PC-3 (cell line): ENCODE measurements at places on chromosomes 2 and 18.

GRCh38 chr2:145283131-145283530 is 763.2 kb upstream of the ZEB2 start:
- no peak for DNase-seq

DNA sequence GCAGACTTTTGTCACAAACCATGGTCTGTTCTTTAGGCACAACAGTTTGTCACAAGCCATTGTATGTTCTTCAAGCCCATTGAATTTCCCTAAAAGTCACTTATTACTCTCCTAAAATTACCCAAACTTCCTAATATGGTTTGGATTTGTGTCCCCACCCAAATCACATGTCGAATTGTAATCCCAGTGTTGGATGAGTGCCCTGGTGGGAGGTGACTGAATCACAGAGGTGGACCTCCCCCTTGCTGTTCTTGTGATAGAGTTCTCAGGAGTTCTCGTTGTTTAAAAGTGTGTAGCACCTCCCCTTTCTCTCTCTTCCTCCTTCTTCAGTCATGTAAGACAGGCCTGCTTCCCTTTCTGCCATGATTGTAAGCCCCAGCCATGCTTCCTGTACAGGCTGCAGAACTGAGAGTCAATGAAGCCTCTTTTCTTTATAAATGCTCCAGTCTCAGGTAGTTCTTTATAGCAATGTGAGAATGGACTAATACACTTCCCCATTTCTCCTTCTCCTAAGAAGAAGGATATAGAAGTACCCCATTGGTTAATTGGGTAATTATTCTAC is 11.2 kb upstream of the GYPC start:
- DNase-seq, result no peak

DNA sequence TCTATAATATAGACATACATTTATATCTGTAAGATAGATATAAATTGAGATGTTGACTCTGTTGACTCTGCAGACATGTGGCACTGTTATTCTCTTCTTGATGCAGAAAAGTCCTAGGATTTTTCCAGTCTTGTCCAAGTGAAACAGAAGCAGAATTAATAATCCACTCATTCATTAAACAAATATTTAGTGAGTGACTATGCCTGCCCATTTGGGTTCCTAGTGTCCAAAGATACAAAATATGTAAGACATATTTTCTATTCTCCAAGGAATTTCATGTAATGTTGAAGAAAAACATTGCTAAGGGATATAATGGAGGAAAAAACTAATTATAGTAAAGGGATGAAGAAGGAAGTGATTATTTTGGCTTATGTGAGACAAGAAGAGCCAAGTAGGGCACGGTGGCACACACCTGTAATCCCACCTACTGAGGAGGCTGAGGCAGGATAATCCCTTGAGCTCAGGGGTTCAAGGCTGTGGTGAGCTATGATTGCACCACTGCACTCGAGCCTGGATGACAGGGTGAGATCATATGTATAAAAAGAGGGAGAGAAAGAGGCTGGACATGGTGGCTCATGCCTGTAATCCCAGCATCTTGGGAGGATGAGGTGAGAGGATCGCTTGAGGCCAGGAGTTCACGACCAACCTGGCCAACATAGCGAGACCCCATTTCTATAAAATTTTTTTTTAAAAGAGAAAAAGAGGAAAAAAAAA is 19.9 kb upstream of the PLEKHH2 start:
- DNase-seq, result peak; percentile 47

DNA sequence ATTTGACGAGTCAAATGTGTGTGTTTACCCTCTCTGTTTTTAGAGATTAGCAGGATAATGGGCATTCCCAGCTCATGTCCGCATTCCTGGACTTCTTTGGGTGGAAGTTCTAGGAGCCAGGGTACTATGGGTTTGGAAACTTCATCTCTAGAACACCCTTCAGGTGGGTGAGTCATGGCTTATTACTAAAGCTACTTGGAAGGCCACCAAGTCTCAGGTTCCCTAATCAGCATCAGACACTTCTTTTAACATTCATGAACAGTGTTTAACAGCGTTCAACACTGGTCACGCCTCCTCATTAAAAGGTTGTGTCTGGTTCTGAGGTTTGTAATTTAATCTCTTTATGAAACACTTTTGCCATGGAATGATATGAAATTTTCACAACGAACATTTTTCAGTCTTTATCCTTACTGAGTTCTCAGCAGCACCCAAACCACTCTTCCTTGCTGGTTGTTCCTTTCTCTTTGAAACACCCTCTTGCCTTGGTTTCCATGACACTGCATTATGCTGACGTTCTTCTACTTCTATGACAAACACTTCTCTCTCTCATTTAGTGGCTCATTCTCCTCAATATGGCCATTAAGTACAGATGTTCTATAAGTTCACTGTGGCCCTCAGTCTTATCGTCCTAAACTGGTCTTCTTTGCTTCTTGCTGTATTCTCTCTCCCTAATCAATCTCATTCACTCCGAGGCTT is 49.3 kb downstream of the MMADHC start:
- DNase-seq, result peak; percentile 64

GRCh38 chr2:172193331-172194089 is 90.8 kb upstream of the DLX2 start:
- DNase-seq, result no peak

GRCh38 chr2:121203591-121204249 is 81.3 kb downstream of the TFCP2L1 start:
- no peak for DNase-seq

GRCh38 chr2:232731470-232731869 is 34.3 kb downstream of the GIGYF2 start:
- no peak for DNase-seq

DNA sequence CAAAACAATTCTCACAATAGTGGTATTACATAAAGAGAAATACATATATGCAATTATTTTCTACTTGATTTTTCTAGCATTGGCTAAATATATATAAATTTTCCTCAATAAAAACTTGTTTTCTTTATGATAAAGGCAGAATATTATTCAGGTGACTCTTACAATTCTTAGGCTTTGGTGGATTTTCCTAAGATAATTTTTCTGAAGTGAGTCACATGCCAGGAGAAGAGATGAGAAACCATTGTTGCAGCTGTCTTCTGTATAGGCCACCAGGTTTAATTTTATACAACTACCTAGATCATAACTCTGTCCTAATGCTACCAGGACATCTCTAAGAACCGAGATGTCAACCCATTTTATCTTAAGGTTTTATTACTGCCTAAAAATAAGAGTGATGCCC is 552.4 kb upstream of the CDH2 start:
- DNase-seq, result peak; percentile 56

DNA sequence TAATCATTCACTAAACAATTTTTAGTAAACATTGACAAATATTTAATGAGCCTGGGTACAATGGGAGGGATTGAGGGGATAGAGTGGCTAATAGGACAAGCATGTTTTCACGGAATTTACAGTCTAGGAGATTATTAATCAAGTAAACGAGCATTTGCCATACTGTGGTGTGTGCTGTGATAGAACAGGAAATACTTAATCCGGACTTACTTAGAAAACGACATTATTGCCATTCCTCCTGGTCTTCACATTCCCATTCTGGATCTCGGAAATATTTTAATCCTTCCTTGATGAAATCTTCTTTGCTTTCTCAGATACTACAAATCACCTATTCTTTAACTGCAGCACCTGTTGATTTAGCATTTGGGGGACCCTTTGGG is 905 bp downstream of the TTLL4 start:
- no peak for DNase-seq

GRCh38 chr2:105287692-105288091 is 41.8 kb downstream of the TGFBRAP1 start:
- DNase-seq, result peak; percentile 47

- no peak for DNase-seq
Measured at GRCh38 chr18:12928206-12928605, 19.6 kb upstream of the SEH1L start.

DNA sequence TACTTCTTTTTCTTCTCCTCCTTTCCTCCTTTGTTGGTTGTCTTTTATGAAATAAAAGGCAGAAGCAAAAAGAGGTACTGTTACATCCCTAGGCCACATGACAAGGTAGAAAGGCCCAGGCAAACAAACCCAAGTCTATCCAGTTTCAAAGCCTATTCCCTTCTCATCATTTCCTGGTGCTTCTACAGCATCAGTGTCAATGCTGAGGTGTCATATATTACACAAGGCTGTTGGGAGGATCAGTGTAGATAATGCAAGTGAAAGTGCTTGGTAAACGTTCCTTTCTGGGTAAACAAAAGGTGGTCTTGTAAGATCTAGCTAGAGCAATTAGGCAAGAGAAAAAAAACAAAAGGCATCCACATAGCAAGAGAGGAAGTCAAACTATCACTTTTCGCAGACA is 64.9 kb downstream of the EVA1A start:
- no peak for DNase-seq

- no peak for DNase-seq
Measured at GRCh38 chr2:113826346-113827285, 63.3 kb upstream of the ACTR3 start.

DNA sequence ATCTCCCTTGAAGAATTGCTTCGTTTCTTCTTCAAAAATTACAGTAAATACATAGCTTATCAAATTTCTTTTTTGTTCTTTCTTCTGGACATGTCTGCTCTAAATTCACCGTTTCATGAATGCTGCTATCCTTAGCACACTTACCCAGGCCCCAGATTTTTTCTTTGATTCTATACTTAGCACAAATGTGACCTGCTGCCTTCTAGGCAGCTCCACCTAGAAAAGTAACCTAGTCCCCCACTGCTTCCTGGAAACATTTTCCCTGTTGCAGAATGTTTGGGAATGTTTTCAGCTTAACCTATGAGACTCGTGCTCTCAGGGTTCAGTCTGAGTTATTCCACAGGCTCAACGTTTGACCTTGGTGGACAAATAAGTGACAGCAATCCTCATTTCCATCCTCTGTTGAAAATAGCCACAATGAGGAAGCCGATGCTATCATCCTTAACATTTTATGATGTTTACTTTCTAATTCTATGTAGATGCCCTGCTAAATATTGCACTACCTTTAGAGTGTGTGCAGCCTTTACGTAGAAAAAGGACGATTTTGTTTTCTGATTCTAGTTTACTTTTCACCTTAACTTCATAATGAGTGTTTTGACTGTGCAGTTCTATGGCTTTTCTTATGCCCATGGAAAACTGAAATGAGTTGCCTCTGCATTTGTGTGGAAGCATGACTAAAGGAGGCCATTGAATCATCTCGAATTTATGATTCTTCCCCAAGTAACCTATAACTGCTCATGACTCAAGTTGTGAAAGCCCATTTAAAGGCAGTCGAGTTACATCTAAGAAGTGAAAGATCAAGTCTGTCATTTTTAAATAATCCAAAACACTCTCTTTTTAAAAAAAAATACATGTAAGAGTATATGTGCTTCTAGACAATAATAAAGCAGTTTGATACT is 47.7 kb downstream of the TMEM182 start:
- peak; percentile 41 for DNase-seq

GRCh38 chr2:10439185-10439879 is 8.8 kb downstream of the ODC1 start:
- no peak for DNase-seq

DNA sequence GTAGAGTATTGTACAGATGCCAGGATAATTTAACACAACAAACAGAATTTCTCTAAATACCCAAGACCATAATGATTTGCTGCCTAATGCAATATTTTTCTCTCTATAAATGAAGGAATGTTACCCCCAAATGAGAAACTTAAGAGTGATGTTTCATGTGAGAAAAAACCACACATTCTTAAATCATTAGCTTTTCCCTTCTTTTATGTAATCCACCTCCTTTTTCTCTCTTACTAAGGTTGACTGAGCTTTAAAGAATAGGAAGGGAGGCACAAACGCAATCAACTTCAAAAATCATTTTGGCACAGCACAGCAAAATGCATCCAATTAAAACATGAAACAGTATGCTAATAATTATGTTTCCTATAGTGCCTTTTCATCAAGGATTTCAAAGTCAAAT is 698.1 kb upstream of the CDH2 start:
- DNase-seq, result no peak

- no peak for DNase-seq
Measured at GRCh38 chr2:42041377-42042127, 6.3 kb upstream of the PKDCC start.

DNA sequence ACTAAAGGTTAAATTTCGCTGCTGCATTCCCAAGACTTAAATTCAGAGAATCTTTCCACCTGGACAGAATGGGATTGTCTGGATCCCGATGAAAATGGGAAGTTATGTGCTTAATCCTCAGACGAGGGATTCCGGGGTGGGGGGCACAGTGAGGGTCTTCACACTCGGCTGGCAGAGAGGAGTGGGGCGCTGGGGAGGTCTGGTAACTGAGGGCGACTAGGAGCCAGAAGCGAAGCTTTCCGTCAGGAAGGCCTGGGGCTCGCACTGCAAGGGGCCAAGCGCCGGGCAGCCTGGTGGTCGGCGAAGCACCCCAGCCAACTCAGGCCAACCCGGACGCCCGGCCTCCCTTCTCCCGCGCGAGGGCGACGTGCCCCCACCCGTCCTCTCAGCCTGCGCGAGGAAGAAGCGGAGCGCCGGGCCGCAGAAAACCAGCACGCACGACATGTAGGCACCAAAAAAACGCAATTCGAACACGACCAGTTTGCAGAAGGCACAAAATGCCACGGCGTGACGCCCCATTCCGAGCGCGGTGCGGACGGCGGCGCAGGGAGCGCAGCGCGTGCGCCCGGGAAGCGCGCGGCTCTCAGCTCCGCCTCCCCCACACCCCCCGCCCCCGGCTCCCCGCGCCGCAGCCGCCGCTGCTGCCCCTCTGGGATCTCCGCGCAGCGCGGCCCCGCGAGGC is 188.1 kb downstream of the ZEB2 start:
- no peak for DNase-seq

GRCh38 chr2:188403676-188404075 is 112.0 kb downstream of the GULP1 start:
- no peak for DNase-seq

DNA sequence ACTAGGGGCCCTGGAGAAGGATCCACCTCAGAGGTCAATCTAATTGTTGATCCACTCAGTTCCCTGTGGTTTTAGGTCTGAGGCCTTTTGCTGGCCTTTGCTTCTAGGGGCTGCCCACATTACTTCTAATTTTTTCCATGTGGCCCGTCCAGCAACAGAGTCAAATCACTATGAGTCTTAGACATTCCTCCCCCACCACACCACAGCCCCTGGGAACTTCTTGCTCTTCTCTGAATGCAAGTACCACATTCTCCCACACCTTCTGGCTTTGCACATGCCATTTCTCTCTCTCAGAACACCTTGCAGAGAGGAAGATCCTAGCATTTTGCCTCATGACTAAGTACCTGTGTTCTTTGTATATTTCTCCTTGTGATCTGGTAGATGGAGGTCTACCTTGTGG is 286.9 kb downstream of the SETBP1 start:
- DNase-seq, result no peak

DNA sequence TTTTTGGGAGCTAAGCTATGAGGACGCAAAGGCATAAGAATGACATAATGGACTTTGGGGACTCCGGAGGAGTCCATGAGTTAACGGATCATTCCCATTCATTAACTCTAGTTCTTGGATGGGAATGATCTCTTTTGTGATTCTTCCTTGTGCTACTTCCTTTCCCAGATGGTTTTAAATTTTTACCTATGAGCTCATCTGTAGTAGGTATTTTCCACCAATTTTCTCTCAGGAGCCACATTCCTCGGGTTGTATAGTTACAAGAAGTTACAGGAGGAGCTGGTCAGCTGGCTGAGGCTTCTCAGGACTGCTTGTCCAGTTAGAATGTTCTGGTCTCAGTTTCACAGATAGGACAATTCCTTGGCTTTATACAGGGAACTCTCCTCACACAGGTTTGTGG is 42.9 kb upstream of the LPIN2 start:
- no peak for DNase-seq
